ENCODE measurements at places on chromosomes 12 and 14.
A peak's percentile ranks its signal among the peaks of the same experiment; 100 is the strongest.

GRCh38 chr12:52452101-52452500, at the start of gene KRT6B:
Gene KRT6B (minus strand): TSS chr12:52452146. CDS start chr12:52452078, 68 bp downstream.
- no peak for DNase-seq

GRCh38 chr14:99748529-99748928, 44.7 kb upstream of the EML1 start:
- no peak for DNase-seq

GRCh38 chr12:83664650-83665049, 977.9 kb downstream of the TMTC2 start:
- DNase-seq, result no peak

- DNase-seq, result no peak
Observed at GRCh38 chr12:20547816-20548575, 147.1 kb upstream of the SLCO1C1 start.

GRCh38 chr14:58072288-58073071, 79.5 kb downstream of the ARMH4 start:
- peak; percentile 66 for DNase-seq

DNA sequence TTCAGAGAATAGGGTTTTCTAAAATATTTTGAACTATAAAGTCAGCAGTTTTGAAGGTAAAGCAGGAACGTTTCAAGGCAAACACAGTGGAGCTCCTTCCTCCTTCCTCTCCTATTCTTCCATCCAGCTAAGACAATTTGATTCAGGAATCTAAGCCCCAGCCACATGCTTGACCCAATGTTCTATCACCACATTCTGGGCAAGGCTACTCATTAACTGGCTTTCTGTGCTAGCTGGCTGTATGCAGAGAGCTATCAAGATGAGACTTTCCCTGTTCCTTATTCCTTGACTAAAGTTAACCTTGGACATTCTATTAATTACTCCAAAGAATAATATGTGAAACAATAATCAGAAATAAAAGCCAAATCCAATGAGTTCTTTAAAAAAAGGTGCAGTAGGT, 266.9 kb downstream of the NOVA1 start:
- DNase-seq, result no peak

DNA sequence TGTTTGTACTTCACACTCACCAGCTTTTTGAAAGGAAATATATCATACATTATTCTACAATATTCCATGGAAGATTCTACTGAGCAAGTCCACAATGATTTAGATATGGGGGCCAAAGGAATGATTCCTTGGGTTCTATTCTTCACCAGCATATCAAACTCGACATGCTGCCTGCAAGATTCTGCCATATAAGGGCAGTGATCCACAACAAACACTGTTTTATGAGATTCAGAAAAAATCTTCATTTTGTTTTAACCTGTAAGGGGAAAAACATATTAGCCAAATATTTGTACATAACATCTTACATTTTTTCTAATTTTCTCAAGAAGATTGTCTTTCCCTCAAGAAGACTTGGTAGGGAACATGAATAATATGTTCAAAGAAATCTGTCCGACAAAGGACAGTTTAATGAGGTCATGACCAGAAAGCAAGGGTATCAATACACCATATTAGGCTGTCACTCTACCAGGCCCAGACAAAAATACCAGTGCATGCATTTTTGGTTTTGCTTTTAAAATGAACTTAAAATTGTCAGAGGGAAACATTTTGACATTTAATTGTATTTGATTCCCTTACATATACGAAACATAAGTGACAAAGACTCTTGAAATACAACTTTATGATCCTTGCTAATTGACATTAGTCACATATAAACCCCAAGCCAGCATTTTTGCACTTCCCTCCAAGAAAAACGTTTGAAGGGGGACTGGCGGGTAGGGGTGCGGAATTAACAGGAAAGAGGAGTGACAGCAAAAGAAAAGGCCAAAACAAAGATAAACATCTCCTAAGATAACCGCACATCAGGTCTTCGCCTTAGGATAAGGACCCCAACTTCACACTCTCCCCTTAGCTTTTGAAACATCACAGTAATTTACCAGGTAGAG, 980 bp downstream of the INTS13 start:
- no peak for DNase-seq

DNA sequence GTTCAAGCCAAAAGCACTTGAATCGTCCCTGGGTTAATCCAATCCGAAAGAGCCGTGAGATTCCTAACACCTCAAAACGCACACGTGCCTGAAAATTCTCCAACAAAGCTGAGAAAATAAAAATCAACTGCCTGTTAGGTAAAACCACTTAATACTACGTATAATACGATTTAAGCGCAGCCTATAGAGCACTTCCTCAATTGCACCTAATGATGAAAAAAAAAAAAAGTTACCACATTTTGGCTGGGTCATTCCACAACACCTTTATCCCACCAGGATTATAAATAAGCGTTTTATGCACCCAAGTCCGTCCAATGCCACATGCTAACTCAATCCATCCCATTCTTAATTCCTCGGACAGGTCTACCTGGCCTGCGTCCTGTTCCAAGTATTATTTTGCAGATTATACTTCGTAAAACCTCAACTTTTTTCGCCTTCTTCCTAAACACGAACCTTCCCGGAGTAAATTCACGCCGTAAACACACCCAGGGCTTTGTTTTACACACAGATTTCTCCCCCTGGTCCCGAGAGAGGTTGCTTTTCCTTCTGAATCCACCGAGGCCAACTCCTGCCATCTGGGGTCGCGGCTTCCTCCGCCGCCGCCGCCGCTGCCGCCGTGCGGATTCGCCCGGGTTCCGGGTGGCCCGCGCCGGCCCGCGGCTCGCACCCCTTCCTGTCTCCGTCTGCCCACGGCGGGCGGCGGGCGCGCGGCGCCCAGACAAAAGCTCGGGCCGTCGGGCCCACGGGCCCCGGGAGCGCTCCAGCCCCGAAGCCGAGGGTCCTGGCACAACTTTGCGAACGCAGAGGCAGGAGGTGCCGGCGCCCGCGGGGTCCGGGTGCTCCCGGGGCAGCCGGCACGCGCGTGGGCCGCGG, 66.2 kb downstream of the RNF34 start:
- DNase-seq, result peak; percentile 74

DNA sequence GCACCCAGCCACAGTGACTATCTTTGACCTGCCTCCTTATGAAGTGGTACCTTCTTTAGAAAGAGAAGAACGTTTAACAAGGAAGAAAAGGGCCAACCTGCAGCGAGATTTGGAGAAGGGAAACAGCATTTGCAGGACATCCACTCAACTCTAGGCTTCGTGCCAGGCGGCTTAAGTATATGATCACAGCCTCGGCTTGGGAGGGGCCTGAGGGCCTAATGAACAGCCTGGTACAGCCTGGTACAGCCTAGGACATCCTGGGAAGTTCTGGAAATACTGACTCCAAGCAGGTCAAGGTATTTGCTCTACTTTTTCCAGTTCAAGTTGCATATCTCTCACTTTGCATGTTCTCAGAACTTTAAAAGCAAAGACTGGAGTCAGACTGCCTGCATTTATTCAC, 16.1 kb downstream of the HCAR2 start:
- DNase-seq, result no peak

GRCh38 chr14:51533872-51534553, 117.7 kb upstream of the FRMD6 start:
- no peak for DNase-seq

GRCh38 chr14:67239582-67239981, 1.7 kb upstream of the PALS1 start:
- DNase-seq, result no peak

DNA sequence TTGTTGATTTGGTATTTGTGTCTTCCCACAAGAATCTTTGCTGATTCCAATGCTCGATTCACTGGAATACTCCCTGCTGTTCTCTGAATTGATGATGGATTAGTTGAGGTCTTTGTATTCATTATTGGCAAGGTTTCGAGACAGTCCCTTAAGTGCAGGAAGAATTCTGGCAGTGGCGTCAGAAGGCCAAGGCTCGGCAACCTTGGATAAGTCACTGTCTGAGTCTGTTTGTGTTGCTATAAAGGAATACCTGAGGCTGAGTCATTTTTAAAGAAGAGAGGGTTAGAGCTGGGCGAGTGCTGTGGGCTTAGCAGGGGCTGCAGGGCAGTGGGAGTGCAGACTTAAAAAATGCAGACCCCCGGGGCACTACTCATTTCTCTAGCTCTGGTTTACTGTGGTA, 56.9 kb downstream of the CHST11 start:
- no peak for DNase-seq

- DNase-seq, result no peak
Observed at GRCh38 chr12:112796067-112796466, 4.5 kb downstream of the RPH3A start.

GRCh38 chr12:84166812-84167211, 745.8 kb downstream of the SLC6A15 start:
- DNase-seq, result no peak

DNA sequence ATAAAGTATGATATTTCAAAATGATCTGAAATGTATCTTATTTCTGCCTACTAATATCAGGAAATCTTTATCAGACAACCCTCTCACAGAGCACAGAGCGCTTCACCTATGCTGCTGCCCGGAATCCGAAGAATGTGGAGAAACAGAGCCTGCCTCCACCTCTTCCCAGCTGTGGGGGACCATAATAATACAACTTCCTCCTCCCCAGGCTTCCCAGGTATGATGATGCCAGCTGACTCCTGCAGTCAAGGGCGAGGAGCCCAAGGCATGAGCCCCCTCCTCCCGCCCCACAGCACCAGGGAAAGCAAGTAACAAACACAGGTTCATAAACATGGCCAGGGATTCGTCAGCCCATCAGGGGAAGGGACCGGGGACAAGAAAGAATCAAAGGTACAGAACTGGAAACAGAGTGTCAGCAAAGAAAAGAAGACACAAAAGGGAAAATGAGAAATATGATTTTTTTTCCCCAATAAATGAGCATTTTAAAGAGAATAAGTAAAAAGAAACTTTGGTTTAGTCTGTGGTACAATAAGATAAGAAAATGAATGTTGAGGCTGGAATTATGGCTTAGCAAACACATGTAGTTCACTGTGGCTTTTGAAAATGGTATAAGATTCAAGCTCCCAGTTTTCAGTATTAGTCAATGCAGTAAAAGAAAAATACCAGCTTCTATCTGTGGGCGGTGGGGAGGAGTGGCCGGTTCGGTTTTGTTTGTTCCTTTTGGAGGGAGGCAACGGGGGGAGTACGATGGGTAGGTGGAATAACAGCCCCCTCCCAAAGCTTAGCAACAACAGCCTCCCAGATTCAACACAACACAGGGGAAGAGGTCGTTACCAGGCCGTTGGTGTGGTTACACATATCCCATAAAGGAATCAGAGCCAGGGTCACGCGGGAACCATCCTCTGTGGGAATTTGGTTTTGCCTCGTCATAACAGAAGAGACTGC, 68.3 kb downstream of the SETD3 start:
- no peak for DNase-seq

All from GM03348 (cell line).